ENCODE measurements at places on chromosomes 3 and 15.

GRCh38 chr3:24101676-24102168 lies 156.6 kb downstream of the NR1D2 start:
- no peak for DNase-seq

- no peak for DNase-seq
Observed at GRCh38 chr15:98525661-98526001, 122.7 kb upstream of the IGF1R start.

DNA sequence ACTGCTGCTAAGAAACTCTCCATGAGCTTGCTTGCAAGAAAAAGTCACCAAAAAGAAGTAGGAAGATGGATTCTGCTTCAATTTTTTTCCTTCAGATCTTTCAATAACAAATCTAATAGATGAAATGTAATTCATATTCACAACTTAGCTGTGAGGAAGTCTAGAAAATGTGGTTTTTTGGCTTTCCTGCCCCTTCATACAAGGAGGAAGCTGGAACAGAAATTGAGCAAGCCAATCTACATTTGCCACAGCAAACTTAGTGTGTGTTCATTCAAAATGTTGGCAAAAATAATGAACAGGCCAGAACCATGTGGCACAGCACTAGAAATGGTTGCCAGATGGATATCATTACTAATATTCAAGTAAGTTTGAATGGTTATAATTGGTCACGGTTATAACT lies 93.2 kb upstream of the NEDD4 start:
- DNase-seq, result no peak

DNA sequence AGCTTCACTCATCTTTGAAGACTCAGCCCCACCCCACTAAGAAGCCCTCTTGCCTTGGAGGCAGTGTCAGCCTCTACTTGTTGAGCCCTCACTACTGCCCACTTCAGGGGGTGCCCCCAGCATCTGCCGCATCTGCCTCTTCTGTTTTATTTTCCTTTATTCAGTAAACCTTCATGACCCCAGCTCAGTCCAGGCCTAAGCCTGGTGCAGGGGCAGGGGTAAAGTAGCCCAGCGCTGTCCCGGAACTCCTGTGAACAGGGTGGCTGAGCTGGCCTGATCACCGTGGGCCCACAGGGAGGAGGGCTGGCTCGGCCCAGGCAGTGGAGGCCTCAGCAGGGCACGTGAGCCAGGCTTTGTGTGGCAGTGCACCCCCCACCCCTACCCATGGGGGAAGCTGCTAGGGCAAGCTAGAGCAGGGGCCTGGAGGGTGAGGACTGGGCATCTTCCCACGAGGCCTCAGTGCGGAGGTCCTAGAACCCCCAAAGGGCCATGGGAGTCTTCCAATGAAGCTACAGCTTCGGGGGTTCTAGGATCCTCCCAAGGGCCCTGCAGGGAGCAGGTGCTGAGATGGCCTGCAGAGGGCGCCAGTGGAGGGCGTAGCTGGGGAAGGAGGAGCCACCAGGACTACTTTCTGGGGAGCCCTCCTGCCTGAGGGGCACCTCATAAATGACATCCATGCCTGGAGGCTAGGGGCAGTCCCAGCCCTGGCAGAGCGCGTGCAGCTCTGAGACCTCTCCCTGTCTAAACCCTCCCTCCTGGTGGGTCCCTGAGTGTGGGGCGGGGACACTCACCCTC lies 36.0 kb downstream of the TSPAN3 start:
- DNase-seq, result no peak

- no peak for DNase-seq
Observed at GRCh38 chr3:62653796-62654195, 221.4 kb downstream of the CADPS start.

- DNase-seq, result peak; percentile 39
Observed at GRCh38 chr3:195441992-195442572, 738 bp downstream of the ACAP2 start.

- no peak for DNase-seq
Observed at GRCh38 chr15:36784098-36784670, 204.8 kb downstream of the CDIN1 start.

DNA sequence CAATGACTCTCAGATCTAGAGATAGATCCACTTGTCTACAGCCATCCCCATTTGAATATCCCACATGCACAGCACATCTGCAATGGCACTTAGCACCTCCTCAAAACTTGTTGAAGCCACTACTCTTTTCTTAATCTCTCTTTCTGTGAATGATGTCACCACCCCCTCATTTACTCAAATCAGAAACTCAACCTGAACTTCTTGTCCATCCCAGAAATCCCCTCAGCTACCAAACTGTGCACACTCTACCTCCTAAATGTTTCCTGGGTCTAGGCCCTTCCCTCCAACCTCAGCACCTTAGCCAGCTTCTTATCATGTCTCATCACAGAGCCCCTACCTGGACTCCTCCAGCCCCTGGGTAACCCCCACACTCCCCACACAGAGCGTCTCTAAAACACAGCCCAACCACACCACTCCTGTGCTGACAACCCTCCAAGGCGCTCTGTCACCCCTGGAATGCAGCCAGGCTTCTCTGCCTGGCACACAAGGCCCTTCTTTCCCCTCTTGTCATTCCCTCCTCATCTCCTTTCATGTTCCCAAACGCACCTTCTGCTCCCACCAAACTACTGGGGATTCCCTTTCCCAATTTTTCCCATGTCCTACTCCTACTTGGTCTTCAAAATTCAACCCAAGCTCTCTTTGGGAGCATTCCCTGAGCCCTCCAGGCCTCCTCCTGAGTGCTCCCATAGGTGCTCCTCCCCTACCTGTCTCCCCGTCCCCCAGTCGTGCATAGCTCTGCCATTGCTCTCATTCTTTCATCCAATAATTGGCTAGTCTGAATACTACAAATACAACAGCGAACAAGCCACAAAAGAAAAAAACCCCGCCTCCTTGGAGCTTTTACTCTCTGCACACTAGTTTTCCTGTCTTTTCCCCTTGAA lies 39.8 kb upstream of the ZBTB38 start:
- DNase-seq, result peak; percentile 25

- no peak for DNase-seq
Observed at GRCh38 chr3:115792206-115792955, 169.1 kb downstream of the GAP43 start.

DNA sequence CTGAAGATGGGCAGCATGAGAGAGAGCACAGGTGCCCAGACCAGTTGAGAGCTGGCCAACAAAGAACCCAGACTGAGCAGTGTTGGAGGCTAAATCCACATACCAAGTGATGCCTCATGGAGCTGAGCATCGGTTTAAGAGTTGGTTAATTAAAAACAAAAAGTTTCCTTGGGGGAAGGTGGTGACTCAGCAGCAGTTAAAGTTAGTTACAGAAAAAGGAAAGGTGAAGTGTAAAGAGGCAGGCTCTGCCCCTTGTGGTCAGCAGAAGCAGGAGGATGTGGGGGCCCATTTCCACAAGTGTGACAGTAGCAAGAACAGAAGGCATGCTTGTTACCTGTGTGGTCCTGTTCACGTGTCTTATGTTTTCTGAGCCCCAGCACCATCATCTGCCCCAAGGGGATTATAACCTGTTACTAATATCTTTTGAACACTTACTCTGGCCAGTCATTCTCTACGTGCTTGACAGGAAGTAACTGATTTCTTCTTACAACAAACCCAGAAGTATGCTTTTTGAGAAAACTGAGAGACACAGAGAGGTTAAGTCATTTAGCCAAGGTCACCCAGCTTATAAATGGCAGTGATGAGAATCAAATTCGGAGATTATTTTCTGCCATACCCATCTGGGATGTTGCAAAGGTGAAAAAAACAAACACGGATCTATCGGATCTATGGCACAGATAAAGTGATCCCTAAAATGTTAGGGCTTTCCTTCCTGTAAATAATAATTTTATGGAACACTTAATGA lies 91.0 kb downstream of the EPHB1 start:
- no peak for DNase-seq

- DNase-seq, result no peak
Observed at GRCh38 chr3:161455962-161456361, 40.6 kb upstream of the OTOL1 start.

DNA sequence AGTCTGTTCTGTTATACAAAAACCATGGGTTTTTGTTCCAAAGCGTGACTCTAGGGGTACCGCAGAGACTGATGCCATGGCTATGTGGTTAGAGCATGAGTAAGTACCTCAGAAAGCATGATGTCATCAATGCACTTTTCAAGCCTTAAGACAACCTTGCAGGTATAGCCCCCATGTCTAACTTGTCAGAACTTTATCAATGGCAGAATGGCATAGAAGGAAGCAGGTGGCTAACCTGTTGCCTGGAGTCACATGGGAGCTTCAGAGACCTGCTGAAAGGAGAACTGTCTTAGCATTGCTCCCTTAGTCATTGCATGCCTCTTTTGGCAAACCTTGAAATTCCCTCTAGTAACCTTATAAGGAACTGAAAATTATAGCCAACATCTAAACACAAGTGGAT lies 52.5 kb downstream of the EOMES start:
- no peak for DNase-seq

DNA sequence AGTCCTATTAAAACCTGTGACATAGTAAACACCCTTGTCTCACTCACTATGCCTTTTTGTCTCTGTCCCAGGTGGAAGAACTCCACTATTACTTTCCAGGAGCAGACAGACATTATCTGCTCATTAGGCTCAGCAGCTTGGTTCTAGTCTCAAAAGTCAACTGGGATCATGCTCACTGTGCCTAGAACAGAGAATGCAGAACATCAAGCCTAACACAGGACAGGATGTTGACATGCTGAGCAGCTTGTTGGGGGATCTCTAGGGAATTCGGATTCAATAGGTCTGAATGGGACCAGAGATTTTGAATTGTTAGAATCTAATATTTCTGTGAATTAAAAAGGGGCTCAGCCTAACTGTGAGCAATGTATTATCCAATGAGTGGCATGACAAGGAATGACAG lies 6.4 kb downstream of the MB21D2 start:
- DNase-seq, result no peak

DNA sequence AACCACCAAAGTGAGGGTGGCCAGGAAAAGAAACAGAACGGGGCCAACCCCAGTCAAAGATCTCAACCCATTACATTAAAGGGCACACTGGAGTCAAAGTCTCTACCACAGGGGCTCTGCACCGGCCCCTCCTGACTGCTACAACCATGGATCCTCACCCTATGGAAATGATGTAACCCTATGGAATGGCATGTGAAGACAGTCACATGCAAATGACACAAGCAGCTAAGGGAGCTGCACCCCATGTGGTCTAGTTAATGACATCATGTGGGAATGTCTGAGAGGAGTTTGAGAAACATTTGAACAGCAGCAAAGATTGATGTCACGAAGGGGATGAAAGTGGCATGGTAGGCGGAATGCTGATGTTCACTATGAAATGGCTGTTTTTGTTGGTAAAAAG lies 298.2 kb upstream of the SLCO3A1 start:
- DNase-seq, result no peak

DNA sequence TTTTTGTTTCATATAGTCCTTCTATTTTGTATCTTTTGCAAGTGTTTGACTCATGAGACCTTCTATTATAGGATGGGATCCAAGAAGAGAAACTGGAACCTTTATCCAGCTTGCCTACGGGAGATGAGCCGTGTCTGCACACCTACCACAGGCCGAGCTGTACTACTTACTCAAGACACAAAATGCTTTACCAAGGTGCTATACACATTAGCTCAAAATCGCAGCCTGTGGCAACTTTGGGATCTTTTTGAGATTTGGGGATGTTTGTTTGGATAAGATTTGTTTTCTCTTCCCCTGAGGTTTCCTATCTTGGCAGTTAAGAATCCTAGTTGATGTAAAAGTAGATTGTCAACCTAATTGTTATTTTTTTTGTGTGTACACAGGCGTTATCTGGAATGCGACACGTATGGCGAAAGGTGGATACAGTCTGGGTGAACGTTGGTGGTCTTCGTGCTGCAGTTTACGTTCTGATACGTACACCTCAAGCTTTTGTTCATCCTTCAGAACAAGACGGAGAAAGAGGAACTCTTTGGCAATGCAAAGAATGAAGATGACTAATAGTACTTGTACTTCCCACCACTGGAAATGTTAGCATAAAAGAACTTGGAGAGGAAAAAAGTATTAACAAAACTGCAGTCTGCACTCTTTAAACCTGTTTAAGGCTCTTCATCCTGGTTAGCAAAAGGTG lies 13.1 kb upstream of the SETD5 start:
- DNase-seq, result no peak

DNA sequence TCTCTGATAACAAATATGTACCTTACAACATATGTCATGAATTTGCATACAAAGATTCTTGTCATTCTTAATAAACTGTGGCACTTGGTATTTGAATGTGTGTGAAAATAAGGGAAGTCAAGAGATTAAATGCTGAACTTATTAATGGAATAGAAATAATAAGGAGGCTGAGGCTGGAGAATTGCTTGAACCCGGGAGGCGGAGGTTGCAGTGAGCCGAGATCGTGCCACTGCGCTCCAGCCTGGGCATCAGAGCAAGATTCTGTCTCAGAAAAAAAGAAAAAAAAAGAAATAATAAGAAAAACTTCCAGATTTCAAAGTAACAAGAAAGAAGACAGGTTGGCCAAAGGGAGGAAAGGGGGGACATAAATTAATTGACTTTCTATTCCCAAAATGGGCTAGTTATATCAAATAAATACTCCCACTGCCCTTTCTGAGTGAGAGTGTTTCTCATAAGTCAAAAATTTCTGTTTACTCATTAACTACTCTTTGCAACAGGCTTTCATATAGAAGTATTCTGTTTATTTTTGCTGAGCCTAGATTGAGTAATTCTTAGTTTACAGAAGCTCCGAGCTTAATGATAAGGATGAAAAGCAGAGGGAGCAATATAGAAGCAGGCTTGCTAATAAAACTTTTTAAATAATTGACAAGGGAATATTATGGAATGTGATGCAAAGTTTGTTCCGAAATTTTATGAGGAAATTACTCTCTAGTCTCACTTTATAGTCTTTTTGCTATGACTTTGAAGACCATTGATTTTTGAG lies 25.6 kb downstream of the KNG1 start:
- no peak for DNase-seq

GRCh38 chr15:71294251-71294910 lies 179.1 kb downstream of the THSD4 start:
- no peak for DNase-seq

DNA sequence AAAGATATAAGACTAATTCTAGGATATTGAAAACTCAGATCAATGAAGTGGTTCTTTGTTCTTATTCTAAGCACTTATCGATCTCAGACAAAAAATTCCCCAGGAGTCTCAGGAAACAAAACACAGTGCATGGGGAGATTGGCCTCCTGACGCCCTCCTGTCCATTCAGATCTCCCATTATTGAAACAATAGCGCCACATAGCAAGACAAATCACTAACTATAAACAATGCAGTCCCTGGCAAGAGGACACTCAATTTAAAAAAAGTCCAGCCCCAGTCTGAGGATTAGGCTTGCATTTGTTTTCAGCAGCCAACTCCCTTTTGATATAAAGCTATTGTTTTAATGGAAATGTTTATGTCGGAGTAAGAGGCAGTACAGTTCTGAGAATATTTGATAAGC lies 528.2 kb downstream of the GABRG3 start:
- no peak for DNase-seq

DNA sequence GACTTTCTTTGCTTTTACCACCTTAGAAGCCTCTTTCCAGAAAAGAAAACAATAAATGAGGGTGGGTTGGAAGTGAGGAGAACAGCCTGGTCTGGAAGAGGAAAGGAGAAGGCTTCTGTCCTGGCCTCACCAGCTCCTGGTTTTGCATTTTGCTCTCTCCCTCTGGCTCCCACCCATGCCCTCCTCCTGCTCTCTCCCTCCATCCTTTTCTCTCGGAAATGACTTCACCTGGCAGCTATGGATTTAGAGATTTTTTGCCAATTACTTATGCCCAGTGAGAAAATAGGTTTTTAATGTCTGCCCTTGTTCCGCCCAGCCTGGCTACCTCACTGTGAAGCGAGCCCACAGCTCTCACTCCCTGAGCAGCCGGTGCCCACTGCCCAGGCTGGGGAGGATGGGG lies 77.9 kb upstream of the NTRK3 start:
- DNase-seq, result no peak

All from NCI-H446 (cell line).